ENCODE measurements at places on chromosomes 3 and 15.

- DNase-seq, result no peak
Observed at GRCh38 chr3:37477275-37477674, 302.9 kb upstream of the LRRFIP2 start.

GRCh38 chr3:4963669-4964570, 15.3 kb upstream of the BHLHE40 start:
- no peak for DNase-seq

GRCh38 chr15:88990185-88990679, 77.1 kb upstream of the MFGE8 start:
- DNase-seq, result no peak

DNA sequence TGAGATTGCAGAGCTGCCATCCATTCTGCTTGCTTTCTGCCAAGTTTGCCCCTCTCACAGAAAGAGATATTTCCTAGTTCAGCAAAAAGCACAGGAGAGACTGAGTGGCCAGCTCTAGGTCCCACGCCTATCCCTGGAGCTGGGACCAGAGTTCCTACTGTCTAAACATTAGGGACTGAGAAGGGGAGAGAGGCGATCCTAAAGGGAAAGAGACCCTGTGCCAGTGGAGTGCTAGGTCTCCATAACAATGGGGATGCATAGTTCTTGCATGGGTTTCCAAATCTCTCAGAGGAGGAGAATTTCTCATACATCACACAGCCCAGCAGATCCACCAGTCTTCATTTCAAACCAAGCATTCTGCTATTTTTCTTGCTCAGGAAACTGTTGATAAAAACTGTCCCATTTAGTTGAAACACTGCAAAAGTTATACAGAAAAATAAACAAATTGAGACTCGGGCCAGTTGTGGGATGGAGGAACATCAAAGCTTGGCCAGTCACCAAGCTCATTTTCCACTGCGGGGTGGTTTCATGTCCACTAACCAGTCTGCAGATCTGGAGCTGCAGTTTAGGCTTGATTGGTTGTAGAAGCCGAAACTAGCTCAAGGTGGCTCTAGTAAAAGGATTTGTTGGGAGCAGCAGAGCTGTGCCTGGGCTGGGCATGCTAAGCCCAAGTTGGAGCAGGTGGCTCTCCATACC, 62.7 kb downstream of the EEFSEC start:
- DNase-seq, result no peak

GRCh38 chr3:72523429-72524151, 324.7 kb downstream of the SHQ1 start:
- DNase-seq, result peak; percentile 27

GRCh38 chr3:14379843-14380242, 22.6 kb upstream of the SLC6A6 start:
- DNase-seq, result peak; percentile 11

GRCh38 chr15:97874139-97874538, 86.4 kb upstream of the ARRDC4 start:
- DNase-seq, result no peak

- no peak for DNase-seq
Observed at GRCh38 chr15:57751177-57751800, 44.8 kb downstream of the POLR2M start.

DNA sequence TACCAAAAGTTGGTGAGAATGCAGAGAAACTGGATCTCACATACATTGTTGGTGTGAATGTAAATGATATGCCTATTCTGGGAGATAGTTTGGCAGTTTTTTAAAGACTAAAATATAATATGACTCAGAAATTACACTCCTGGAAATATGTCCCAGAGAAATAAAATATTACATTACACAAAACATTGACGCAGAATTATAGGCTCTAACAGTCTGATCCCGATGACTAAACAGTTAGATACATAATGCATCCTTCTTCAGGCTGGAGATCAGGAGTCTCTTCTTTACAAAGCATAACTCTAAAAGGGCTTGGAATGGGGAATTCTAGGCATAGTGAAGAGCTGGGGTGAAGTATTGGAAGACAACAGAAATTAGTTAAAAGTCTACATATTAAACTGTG, 586.2 kb upstream of the NECTIN3 start:
- DNase-seq, result no peak
